ENCODE measurements at places on chromosomes 13 and 19.
A peak's percentile ranks its signal among the peaks of the same experiment; 100 is the strongest.

GRCh38 chr13:110716247-110716515 is 2.7 kb downstream of the ING1 start:
- DNase-seq, result peak; percentile 12

DNA sequence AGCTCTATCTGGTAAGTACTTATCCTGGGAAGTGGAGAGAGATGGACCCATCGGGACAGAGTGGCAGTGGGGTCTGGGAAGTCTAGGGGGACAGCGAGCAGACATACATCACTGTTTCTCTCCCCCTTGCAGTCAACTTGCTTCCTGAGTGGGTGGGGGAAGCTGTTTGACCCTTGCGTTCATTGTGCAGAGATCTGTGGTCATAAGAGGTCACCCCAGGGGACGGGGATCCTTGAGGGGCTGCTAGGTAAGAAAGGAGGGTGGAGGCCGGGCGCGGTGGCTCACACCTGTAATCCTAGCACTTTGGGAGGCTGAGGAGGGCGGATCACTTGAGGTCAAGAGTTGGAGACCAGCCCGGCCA is 474 bp downstream of the ARHGEF18 start:
- no peak for DNase-seq

DNA sequence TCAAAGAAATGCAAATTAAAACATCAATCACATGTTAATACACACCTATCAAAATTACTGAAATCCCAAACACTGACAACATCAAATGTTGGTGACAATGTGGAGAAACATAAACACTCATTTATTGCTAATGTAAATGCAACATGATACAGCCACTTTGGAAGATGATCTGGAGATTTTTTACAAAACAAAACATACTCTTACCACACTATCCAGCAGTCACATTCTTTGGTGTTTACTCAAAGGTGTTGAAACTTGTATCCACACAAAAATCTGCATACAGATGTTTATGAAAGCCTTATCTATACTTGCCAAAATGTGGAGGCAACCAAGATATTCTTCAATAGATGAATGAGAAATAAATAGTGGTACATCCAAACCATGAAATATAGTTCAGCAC is 1219.5 kb upstream of the PCDH20 start:
- DNase-seq, result no peak

DNA sequence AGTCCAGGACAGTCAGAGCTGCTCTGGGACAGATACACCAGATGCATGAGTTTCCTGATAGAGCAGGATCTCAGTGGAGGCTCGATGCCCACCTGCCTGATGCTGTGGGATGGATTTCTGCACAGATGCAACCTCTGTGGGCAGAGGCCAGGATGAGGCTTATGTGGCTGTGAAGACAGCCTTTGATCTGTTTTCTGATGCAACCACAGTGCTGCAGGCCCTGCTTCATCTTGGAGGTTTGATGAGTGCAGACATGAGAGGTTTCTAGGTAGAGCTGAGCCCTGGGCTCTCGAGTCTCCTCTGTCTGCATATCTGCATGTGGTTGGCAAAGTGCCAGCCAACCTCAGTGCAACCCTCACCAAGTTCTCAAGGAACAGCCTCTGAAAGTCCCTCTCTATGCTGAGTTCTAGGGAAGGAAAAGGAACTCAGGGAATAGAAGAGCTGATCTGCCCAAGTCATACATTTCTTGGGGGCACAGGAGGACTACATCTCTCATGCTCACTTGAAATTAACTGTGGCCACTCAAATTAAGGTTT is 23.1 kb upstream of the TSHZ3 start:
- DNase-seq, result no peak

DNA sequence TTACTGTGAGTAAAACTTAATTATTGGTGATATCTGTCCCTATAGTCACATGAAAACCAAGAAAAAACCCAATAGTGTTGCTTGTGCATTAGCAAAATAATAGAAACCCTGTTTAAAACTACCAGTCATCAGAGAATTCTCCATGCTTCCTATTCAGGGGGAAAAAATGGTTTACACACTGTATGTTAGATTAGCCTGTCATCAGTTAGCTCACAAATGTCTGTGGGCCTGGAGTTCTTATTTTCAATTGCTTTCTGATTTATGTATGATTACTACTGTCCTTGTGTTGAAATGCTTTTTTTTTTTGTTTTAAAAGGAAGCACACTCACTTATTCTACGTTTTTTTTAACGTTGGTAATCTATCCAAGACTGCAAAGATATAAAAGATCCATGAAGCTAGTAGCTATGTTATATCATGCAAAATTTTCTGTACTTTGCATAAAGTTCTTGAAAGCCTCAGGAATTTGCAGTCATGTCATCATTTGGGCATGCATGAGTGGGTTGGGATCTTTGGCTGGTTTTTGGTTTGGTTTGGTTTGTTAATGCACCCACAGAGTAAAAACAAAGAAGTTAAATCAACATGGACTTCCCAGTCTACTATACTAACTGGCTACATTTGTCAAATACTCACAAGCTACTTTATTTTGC is 25.9 kb downstream of the RXFP2 start:
- DNase-seq, result no peak

DNA sequence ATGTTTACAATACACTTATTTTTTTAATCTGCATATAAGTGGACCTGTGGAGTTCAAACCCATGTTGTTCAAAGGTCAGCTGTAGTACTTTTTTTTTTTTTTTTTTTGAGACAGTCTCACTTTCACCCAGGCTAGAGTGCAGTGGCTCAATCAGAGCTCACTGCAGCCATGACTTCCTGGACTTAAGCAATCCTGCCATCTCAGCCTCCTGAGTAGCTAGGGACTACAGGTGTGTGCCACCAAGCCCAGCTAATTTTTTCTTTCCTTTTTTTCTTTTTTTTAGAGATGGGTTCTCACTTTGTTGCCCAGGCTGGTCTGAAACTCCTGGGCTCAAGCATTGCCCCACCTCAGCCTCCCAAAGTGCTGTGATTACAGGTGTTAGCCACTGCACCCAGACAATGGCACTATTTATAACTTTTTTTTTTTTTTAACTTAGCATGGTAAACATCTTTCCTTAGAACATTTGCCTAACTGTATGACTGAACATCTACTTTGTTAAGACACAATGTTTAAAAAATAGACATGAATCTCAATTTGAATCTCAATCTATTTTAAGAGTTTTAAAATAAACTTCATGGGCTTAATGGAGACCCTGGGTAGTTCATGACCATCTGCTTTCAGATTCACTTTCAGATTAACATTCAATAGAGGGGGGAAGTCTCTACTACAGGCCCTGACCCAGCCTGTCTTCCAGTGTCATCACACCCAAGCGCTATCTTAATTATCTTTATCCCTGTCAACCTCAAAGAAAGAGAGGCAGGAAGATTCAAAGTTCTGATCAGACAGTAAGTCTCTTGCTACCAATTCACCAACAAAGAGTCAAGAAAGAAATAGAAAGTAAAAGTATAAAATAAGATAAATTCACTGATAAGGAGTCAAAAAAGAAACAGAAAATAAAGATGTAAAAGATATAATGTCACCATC is 97.7 kb upstream of the DOCK9 start:
- no peak for DNase-seq

- DNase-seq, result no peak
Measured at GRCh38 chr13:23434491-23434890, 989 bp upstream of the SACS start.

- DNase-seq, result no peak
Measured at GRCh38 chr13:35470671-35471661, 5.5 kb downstream of the MAB21L1 start.

All from K562 (cell line).